ENCODE measurements at places on chromosomes 1 and 21.

GRCh38 chr1:2372551-2373490 lies 18.5 kb downstream of the MORN1 start:
- peak; percentile 50 for DNase-seq

DNA sequence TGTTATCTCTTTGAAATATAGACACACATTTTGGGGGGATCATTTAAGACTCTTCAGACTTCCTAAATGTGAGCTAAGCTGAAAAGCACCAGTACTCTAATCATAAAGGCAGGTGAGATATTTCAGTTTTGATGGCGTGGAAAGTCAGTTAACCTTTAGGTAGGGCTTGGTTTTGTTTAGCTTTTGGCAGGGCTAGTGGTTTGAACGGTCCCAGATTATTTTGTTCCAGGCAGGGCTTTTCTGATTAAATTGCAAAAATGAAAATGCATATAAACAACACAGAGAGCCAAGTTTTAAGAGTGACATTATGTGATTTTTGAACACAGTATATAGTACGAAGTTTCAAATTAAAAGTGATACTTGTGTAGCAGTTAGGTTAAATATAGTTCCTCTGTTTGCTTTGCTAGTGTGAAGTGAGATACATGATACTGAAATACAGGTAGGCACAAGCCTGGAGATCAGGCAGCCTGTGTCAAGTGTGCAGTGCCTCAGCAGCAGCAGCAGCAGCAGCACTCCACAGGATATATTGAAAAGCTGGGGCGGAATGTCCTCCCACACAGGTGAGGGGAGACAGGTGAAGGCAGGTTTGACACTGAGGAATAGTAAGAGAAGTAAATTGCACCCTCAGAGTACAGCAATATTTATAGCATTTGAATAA lies 47.4 kb downstream of the CAMTA1 start:
- DNase-seq: no peak

DNA sequence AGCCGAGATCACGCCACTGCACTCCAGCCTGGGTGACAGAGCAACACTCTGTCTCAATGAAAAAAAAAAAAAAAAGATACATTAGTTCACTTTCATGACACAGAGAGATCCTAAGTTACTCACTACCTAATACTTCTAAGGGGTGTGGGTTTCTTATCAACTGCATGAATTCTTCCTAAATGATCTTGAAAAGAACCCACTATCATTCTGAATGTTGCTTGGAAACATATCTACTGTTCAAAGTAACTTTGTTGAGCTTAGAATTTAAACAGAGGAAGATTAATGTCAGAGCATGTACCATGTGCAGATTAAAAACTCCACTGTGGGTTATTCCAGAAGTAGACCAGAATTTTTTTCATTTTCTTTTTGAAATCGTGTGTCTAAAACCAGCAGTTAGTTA lies 241.5 kb downstream of the LTN1 start:
- no peak for DNase-seq

- peak; percentile 79 for DNase-seq
These were observed 26.3 kb upstream of the BCAR3 start for GRCh38 chr1:93707956-93708355.

- peak; percentile 38 for DNase-seq
These were observed 91.1 kb downstream of the TRIM11 start for GRCh38 chr1:228315484-228315944.

DNA sequence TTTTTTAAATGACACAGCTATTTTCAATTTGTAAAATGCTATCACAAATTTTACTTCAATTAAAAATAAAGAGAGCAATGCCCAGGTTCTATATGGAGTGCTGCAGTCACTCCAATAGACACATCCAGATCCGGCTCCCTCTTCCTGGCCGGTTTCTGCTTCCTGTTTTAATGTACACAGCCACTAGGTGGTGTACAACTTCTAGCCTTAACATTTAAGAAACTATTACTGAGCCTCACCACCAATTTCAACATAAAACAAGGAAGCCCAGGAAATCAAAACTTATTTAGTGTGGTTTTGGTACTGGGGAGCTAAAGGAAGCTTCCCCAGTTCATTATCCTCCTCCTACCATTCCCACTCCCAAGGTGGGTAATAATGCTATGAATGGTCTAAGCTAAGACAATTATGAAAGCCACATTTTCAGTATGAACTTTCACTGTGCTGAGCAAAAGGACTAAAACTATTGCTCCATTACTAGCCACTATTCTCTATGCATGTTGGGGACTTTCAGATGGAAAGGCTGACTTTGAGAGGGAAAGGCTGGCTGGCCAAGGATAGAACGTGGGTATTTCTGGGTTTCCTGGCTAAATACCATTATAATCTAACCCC lies 25.5 kb upstream of the MTMR11 start:
- DNase-seq: peak; percentile 67

DNA sequence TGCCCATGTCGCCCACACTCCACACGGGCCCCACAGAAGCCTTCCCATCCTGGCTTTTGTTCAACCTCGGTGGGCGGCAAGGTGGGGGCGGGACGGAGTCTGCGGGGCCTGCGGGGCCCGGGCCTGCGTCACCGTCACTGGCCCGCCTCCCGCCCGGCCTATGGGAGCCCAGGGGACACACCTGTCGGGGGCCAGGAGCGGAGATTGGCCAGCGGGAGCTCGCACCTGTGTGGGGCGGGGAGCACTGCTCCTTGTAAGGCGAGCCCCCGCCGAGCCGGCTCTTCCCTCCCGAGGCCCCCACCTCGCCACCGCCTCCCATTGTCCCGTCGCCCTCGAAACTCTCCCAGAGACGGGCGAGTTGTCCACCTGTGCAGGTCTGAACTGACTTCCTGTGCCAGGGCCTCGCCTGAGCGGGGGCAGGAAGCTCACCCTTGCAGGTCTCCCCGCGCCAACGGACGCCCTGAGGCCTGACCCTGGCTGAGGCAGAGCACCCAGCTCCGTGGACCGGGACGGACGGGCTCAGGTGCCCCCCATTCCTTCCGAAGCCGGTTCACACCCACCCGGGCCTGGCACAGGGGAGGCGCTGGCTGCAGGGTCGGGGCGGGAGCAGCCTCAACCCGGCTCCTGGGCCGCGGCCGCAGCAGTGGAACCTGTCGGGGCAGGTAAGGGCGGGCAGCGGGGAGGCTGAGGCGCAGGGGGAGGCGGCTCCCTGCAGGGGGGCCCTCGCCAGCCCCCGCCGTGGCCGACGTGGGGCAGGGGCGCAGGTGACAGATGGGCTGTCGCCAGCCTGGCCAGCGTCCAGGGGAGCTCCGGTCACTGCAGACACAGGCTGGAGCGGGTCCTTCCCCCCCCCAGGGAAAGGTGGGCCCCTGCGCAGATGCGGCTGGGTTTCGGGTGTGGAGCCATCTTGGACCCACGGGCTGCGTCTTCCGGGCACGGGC lies 10.8 kb upstream of the TTLL10 start:
- DNase-seq: no peak

GRCh38 chr1:223203034-223203408 lies 60.0 kb upstream of the TLR5 start:
- DNase-seq: no peak

DNA sequence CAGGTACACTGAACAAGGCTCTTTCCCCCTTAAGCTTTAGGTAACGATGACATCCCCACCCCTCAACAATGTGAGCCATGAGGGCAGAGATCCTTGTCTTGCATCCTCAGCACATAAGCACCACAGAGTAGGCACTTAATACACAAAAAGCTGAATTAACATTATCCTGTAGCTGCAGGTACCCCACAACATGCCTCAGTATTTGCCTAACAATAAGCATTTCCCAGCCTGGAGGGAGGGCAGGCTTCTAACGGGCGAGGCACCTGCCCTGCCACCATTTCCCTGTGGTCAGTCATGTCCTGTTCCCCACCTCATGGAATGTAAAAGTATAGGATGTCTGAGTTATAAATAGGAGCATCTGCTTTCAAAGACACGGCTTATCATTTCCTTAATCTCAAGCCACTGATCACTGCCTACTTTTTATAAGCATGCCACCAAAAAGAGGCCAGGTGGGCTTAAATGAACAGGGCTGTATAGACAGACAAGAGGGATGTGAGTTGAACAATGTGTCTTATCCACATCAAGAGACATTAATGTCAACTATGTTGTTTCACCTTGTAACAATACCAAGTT lies 3.4 kb downstream of the CAPZB start:
- no peak for DNase-seq

DNA sequence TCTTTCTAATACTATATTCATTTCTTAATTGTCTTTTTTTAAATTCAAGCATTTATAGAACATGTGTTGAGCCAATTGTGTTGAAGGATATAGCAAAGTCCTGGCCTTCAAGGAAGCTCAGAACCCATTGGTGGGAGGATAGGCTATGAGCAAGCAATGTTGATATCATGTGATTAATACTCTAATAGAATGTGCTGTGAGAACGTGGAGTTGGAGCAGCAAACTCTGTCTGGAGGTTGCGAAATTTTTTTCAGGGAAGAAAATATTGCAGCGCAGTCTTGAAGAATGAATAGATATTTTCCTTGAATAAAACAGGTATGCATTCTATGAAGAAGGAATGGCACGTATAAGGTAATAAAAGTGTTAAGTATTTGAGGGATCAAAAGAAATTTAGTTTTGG lies 229.2 kb upstream of the KCNK2 start:
- DNase-seq: no peak

DNA sequence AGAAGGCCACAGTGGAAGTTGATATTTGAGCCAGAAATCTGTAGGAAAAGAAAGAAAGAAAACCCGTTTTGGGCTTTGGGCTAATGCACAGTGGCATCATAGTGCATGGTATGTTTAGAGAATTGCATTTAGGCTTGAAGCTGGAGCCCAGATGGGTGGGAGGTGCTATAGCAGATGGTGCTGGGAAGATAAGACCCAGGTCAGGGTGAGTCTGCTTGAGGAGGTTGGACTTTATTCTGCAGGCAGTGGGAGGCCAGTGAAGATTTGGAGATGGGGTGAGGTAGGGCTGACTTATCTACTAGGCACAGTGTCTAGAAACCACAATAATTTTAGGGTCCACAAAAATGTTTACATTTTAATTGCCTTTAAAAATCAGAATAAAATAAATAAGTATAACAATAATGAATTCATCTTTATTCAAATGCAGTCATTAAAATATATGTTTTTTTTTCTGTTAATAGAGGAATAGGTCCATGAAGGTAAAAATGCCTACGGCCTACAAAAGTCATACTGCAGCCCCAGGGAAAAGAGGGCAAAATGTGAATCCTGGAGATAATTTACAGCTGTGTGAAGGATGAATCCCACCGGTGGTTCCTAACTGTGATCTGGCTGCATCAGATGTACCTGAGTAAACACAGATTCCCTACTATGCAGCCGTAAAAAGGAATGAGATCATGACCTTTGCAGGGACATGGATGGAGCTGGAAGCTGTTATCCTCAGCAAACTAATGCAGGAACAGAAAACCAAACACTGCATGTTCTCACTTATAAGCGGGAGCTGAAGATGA lies 8.7 kb downstream of the DNAJC6 start:
- DNase-seq: no peak

DNA sequence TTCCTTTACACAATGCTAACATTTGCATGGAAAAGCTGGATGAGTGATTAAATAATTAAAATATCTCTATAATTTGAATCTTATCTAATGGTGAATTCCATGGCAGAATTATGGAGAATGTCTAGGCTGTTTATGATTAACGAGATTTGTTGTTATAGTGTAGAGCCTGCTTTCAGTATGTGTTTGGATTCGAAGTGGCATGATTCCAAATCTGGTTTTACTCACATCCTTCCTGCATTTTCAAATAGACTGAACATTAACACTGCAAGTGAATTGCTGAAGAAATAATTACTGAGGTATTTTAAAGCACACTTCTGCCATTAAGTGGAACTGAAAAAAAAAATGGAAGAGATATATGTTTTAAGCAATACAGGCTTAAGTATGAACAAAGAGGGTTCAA lies 5.1 kb upstream of the NEK7 start:
- no peak for DNase-seq

DNA sequence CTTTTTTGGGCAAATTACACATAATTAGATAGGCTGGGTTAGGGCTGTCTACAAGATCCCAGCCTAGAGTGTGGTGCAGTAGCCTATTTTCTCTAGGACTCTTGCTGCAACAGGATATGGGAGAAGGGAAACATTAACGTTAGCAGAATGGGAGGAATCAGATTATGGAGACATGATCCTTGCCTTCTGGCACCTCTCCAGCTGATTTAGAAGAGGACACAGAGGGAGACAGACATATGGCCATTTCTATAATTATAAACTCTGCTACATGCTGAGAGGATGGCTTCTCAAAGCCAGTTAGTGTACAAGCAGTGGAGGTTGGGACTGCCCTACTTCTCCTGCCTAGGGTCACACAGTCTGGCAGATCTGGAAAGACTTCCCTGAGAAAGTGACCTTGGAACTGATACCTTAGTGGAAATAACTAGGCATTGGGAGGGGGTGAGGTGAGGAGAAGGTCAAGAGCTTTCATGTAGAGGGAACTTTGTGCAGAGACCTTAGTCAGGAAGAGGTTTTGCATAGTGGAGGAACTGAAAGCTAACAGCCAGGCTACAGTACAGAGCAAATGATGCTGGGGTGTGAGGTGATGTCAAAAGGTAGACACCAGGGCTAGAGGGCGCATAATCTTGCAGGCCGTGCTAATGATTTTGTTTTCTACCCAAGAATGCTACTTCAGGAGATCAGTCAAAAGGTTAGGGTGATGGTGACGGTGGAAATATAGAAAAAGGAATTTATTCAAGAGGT lies 1.2 kb upstream of the CD1D start:
- no peak for DNase-seq

- DNase-seq: no peak
These were observed 115.6 kb downstream of the TNFSF18 start for GRCh38 chr1:172935062-172935592.

DNA sequence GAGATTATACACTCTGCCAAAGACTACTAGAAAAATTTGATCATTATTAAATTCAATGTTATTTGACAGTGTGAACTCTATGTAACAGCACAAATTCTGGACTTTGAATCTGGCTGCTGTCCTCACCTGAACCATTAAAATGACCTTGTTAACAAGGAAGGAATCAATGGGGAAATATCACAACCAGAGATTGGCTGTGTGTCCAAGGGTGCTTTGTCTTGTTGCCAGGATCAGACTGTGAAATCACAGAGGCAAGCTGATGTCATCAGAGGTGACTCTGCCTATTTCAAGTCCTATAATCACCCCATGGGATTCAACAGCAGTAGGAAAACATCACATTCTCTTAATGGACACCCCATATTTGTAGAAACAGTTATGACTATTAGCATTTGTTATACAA lies 46.8 kb downstream of the ADAMTS5 start:
- DNase-seq: no peak

GRCh38 chr1:225842788-225843425 lies 33.0 kb downstream of the EPHX1 start:
- no peak for DNase-seq

- no peak for DNase-seq
These were observed 36.9 kb upstream of the TARBP1 start for GRCh38 chr1:234515821-234516241.

Measured in activated effector memory CD4-positive, alpha-beta T cell treated with anti-CD3 and anti-CD28 coated beads, Interleukin-2, amount 50 U/mL, for 16 hours (primary cell).